ENCODE measurements at places on chromosomes 4 and X.

DNA sequence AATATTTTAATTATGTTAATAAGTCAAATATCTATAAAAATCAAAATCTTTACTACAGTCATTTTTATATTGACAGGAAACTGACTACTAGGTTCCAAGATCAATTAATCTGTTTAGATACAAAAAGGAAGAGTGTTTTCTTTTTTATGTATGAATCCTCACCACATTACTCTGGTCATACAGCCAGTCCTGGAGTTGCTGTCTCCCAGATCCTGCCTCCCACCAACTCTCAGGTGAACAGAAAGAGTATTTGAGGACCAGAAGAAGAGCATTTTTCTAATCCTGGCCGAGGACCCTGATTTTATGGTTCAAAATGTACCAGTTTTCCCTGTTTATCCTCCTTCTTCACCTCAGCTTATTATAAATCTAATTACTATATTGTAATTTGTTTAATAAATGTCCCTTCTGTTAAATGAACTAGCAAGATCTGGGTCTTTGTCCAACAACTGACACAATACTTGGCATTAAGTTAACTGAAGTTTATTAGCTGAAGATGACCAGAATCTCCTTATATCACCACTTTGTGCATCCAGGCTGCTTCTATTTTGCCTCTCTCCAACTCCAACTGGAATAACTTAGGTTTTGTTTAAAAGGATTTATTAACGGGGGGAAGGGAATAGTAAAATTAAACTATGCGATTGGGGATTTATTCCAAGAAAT lies 224.4 kb upstream of the PCDH7 start:
- no peak for DNase-seq

DNA sequence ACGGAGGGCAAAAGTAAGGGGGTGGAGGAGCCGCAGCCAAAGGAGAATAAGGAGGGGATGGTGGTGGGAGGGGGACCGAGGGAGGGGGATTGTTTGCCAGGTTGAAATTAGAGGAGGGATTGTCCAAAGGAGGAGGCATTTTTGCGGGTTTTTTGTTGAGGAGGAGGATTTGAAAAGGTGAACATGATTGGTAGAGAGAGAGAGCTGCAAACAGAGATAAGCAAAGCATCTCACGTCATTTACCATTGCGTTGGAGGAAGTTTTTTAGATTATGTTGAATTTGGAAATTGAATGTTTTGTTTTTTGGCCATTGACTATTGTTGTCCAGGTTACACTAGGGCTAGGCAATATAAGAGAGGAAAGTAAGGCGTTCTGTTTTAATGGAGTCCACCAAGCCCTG lies 54.5 kb upstream of the ABCB7 start:
- no peak for DNase-seq

GRCh38 chr4:82500435-82501153 lies 61.2 kb downstream of the TMEM150C start:
- DNase-seq = no peak

DNA sequence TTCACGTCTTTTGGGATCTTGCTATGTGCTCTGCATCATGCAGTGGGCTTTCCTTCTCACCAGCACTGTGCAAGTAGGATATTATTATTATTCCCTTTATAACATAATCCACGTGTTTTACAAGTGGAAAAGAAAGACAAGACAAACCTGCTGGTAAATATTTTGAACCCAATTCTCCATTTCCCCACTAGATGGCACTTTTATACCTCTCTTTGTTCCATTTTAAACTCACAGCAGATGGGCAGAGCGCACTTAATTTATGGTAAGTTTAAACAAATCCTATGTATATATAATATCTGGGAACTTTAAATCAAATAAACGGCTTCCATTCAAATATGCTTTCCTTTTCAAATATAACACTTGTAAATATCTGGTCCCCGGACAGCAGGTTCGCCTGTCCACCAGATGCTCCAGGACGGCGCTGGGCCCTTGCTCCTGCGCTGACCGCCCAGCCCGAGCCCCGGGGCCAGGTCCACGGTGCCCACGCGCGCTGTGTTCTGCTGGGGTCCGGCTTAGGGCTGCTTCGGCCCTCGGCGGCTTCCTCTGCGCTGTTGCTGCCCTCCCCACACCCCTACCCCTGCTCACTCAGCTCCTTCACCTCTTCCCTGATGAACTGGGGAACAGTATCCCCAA lies 31.1 kb downstream of the F11 start:
- DNase-seq = no peak

DNA sequence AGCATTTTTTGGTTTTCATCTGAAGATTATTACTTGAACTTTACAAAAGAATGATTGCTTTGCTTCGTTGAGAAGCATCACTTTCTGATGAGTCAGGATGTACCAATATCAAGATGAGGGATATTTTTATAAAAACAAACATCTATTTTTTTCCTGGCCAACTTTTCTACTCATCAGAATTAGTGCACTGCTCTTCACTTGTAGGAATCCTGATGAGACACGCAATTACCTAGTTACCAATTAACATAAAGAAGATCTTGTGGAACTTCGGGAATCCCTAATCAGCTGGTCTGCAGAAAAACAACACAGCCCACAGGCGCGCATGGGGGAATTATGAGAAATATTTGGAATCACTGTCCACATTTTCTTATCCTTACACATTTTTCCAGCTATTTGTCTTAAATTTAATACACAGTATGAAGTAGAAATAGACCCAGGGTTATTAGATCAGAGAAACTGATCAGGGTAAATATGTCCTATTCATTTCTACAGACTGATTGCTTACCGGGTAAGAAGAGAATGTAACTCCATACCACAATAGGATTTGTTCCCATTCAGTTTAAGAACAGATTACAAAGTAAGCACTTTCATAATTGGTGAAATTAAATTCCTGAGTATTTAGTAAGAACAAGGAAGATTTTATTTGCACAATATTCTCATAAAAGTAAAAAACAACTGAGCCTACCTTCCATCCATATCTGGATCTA lies 50.9 kb downstream of the MFAP3L start:
- no peak for DNase-seq

GRCh38 chr4:54104907-54105306 lies 4.9 kb downstream of the GSX2 start:
- DNase-seq = no peak

GRCh38 chr4:71604785-71605184 lies 179.1 kb downstream of the GC start:
- DNase-seq = no peak

DNA sequence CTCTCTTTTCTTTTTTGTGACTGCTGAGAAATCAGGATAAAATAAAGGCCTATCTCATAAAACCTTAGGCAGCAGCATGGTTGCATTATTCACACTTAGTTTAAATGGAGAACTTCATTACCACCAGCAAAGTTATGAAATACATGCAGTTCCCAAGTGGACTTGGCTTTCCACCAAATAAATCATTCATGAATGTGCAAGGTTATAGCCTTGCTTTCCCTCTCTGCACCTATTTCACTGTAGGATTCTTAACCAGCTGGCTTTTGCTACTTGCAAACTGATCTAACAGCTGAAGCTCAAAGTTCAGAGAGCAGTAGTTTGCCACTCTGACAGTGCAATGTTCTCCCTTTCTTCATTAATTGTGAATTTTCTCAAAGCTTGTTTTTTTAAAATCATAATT lies 140.1 kb upstream of the SMIM31 start:
- no peak for DNase-seq

DNA sequence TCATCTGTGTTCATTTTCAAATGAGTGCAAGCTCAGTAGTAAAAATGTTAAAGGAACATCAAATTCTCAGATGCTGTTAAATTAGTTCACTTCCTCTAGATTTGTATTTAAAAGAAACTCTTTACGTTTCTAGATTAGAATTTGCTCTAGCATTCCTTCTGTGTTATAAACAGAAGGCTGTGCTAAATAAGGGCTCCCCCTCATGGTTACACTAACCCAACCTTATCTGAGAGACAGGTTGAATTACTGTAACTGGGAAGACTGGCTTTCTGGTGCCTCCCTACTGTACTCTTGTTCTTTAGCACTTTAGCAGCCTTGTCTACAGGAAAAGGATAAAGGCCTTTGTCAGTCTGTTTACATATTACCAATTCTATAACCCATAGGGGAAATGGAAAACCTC lies 56.8 kb downstream of the RXFP1 start:
- DNase-seq = no peak

DNA sequence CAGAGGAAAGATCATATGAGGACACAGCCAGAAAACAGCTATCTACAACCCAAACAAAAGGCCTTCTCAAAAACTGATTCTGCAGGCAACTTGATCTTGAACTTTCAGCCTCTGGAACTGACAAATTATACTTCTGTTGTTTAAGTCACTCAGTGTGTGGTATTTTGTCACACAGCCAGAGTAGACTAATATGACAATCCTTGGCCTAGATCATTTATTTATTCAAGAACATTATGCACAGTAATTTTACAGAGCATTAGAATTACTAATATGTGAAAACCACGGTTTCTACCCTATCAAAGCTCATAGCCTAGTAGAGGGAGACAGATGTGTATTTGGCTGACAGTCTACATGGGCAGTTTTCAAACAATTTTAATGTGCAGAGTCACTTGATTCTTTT lies 167.8 kb upstream of the PCDH18 start:
- DNase-seq = no peak

DNA sequence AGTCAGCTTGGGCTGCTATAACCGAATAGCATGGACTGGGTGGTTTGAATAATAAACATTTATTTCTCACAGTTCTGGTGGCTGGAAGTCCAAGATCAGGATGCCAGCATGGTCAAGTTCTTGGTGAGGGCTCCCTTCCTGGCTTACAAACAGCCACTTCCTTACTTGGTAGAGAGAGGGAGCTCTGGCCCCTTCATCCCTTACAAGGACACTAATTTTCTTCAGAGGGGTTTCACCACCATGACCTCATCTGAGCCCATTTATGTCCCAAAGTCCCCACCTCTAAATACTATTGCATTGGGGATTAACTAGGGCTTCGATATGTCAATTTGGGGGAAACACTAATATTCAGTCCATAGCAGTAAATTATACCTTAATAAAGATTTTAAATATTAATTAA lies 61.8 kb downstream of the CLNK start:
- DNase-seq = no peak

DNA sequence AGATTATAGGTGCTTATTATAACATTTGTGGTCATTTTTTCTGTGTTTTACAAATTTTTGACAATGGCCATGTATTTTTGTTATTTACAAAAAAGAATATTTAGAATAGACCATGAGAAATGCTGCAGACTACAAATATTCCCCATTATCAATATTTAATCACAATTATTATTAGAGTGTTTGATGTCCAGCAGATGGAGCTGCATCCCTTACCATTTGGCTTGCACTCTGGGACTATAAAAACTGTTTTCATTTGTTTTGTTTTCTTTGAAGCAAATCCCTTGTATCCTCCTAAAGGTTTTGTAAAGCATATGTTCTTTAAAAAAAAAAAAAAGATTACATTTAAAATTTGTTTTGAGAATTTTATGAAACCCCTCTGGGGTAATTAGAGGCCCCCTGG lies 85.6 kb upstream of the CXorf66 start:
- no peak for DNase-seq

- no peak for DNase-seq
Observed at GRCh38 chr4:166538491-166539005, 665.5 kb downstream of the TLL1 start.

- DNase-seq = no peak
Observed at GRCh38 chrX:99939883-99940232, 470.2 kb downstream of the PCDH19 start.

DNA sequence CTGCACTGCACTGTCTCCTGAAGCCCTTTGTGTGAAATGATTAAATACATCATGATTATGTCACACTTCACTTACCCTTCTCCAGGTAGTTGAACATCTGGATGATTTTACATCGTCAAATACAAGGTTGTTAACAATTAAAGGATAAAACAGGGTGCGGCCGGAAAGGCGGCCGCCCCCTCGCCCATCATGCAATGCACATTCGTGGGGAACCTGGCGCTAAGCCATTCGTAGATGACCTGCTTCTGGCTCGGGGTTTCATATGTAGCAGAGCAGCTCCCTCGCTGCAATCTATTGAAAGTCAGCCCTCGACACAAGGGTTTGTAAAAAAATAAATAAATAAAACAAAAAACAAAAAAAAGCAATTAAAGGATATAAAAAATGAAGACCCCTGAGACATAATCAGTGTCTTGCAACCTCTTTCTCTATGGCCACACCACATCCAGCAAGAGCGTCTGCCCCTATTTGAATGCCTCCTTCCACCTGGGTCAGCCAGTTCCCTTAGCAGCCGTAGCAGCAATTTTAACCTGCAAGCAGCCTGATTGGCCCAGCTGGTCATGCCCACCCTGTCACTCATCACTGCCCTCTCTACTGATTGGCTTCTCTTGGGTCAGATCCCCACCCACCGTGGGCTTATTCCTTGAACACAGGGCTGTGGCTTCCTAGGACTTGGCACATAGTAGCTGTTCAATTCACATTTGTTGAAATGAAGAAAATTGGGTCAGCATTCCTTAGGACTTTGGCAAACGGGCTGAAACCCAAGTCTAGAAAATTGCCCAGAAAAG lies 147.8 kb upstream of the PSAPL1 start:
- DNase-seq = no peak

DNA sequence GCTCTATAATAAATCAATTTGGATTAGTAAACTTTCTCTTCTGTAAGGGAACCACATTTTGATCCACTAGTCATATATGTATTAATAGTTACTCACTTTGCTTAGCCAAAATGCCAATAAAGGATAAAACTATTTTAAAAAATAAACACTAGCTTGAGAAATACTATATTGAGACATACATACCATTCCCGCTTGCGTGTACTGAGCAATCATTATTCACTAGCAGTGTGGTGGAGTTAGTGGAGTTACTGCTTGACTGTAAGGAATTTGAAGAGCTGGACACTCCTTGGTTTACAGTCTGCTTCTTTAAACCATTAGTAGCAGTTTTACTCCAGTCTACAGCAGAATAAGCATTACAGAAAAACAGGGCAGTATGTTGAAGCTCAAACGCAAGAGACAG lies 10.8 kb upstream of the PHKA2 start:
- DNase-seq = no peak

GRCh38 chr4:33104273-33104672 lies 2384.1 kb downstream of the PCDH7 start:
- DNase-seq = no peak

GRCh38 chr4:17690135-17690534 lies 75.7 kb downstream of the MED28 start:
- no peak for DNase-seq

DNA sequence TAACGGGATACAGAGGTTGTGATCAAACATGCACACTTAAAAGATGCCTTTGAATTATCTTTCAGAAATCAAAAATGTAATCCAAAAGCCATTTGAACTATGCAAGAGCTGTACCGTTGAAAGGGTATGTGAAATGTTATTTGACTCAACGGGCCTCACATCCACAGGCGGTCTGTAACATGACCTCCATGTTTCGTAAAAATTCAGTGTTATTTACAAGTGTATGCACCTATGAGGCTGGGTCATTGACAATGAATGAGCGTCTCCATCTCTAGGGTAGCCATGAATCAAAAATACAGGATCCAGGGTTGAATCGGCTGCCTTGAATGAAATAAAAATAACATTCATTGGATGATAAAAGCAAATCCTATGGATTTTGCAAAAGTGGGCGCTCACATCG lies 100.1 kb downstream of the CRLF2 start:
- no peak for DNase-seq

- DNase-seq = no peak
Observed at GRCh38 chr4:140654495-140654814, 85.7 kb upstream of the UCP1 start.

GRCh38 chr4:96677499-96677898 lies 837.6 kb downstream of the PDHA2 start:
- DNase-seq = no peak
